PC-9 (cell line): ENCODE measurements at places on chromosomes 2 and 18. TPM values are rescaled to one million over a fixed set of nuclear protein-coding genes. Genes with fewer than 3 reads are reported as not detected.
A peak's percentile ranks its signal among the peaks of the same experiment; 100 is the strongest.

Gene BIN1
- 87.5 and 95.6 TPM in 2 replicates for total RNA-seq

Gene ATOH8
- 0.25 TPM in 1 of 2 replicates, not detected in the other for total RNA-seq

Gene ACADL
- 0.20 and 0.24 TPM in 2 replicates for total RNA-seq

Gene NIF3L1
- 27.3 and 45.6 TPM in 2 replicates for total RNA-seq

Gene RGPD3
- 0.09 TPM in 1 of 2 replicates, not detected in the other for total RNA-seq

Gene HTR2B
- total RNA-seq = not detected in 2 replicates

DNA sequence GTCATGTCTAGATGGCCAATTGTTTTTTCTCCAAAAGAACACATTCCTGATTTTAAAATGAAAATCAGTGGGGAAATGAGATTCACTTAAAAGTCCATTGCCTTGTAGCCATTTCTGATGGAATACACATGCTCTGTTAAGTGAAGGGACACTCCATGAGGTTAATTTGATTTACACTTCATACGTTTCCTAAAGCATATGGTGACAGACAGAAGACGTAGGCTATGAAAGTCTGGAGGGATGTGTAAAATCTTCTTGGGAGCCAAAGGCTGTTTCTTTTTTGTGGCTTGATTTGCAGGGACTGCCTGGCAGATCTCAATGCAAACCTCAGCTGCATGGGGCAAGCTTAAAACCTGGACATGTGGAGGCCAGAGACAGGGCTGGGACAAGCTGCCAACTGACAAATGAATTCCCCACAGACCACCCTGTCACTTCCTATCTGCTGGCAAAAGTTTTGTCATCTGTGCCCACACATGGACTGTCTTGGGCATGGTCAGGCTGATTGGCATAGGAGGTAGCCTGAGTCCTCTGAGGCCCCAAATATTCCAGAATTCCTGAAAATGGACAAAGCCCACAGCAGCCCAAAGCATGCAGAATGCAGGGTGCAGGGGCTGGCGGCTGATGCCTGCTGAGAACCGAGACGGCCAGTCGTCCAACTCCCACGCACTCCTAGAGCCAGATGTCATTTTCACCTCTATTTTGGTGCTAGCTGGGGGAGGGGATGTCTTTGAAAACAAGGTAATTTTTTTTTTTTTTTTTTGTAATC is 73.9 kb downstream of the SDC1 start:
- DNase-seq = no peak

GRCh38 chr2:36839976-36840617 is 126.2 kb downstream of the STRN start:
- no peak for DNase-seq

DNA sequence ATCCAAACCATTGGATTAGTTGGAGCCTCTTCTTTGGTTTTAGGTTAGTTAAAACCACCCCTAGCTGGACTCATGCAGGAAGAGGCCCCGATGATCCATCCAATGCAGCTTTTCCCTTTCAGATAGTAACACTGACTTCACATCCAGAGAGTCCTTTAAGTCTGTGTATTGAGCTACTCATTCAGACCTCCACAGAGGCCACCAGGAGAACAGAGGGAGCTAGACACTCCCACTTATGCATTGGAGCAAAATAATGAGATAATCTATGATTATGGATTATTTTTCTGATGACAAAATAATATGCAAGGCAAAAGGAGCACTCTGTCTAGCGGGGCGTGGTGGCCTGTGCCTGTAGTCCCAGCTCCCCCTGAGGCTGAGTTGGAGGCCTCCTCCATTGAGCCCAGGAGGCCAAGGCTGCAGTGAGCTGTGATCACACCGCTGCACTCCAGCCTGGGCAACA is 1.6 kb upstream of the ROCK2 start:
- DNase-seq = no peak

DNA sequence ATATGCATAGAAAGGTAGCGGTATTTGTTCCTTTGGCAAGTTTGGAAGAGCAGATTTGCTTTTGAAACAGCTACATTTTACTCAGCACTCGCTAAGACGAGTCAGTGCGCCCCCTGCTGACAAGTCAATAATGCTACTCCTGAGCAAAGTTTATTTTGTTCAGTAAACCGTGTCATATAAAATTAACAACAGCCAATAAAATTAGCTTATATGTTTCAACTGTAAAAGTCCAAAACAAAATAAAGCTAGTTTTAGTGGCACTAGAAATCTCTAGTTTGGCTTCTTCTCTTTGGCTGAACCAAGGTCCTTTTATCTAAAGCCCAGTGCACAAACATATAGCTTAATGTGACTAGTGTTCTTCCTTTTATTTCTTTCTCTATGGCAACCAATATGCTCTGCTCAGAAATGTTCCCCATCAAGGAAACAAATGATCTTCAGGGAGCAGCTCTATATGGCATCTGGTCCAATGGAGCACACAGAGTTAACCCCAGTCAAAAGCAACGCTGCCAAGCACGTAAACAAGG is 4.2 kb upstream of the POU3F3 start:
- DNase-seq = peak; percentile 19

GRCh38 chr18:55221622-55222021 is 262.4 kb upstream of the CCDC68 start:
- no peak for DNase-seq

GRCh38 chr2:45005261-45006002 is 3.8 kb downstream of the SIX2 start:
- DNase-seq = no peak

GRCh38 chr2:111100765-111101162 is 19.9 kb upstream of the BCL2L11 start:
- DNase-seq = peak; percentile 82

GRCh38 chr2:145644820-145645302 is 1124.9 kb upstream of the ZEB2 start:
- no peak for DNase-seq

- no peak for DNase-seq
Observed at GRCh38 chr18:3874581-3874980, 424.6 kb downstream of the TGIF1 start.
